ENCODE measurements at places on chromosomes 11 and 22.

- no peak for DNase-seq
Observed at GRCh38 chr11:116452461-116452860, 320.3 kb downstream of the BUD13 start.

- DNase-seq, result no peak
Observed at GRCh38 chr11:23236826-23237555, 376.7 kb upstream of the CCDC179 start.

- DNase-seq, result no peak
Observed at GRCh38 chr11:35611741-35612140, 6.5 kb upstream of the FJX1 start.

GRCh38 chr22:36274531-36274930, 21.6 kb downstream of the APOL1 start:
- no peak for DNase-seq

DNA sequence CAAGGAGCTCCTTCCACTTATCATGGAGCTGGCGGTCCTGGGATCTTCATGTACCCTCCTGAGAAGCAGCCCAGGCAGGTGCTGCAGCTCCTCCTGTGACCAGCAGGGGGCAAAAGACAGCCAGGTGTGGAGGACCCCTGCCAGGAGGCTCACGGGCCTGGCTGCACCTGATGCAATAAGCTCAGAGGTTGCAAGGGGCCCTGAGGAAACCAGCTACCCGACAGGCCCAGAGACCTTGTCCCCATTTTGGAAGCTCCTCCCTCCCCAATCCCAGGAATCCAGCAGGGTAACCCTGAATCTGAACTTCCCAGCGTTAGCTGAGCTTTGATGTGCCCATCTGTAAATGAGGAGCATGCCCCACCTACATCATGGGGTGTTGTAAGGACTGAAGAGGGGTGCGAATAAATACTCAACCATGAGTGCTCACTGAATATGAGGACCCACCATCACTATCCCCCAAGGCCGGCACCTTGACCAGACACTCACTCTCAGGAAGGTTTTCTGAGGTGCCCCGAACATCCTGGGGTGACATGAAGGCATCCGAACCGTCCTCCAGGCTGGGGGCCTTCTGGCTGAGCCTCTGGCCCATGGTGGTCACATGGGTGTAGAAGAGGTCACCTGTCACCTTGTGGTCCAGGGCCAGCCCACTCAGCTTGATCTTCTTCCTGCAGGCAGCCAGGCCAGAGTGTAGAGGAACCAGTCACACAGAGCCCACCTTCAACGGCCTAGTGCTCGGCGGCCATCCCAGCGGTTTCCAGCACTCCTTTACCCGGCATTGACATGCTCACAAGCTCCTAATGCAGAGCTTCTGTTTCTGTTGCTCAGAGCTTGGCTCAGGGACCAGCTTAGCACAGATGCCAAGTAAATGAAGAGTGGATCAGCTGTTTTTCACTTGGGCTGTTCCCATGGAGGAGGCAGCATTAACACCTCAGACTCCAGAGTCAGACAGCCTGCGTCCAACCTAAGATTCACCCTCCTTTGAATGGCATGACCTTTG, 21.7 kb downstream of the SLC43A1 start:
- DNase-seq, result peak; percentile 69

DNA sequence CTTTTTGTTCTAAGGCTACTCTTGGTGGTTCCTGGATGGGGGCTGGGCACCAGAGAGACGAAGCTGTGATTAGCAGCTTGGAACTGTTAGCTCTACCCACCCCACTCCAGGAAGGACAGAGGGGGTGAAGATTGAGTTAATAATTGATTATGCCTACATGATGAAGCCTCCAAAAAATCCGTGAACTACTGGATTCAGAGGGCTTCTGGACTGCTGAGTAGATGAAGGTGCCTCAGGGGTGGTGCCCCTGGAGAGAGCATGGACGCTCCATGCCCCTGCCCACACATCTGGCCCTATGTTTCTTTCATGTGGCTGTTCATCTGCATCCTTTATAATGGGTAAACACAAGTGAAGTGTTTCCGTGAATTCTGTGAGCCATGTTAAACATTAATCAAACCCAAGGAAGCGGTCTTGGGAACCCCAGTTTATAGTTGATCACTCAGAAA, 47.3 kb upstream of the CYP2D6 start:
- no peak for DNase-seq

DNA sequence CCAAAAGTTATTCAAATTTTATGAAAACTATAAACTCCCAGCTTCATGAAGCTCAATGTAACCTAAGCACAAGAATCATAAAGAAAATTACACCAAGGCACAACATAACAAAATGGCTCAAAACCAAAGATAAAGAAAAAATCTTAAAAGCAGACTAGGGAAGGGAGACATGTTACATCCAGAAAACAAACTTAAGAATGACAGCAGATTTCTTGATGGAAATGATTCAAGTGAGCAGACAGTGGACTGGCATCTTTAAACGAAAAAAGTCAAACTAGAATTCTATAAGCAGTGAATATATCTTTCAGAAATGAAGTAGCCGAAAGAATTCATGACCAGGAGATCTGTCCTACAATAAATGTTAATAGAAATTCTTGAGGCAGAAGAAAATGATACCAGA, 75.6 kb downstream of the SHANK2 start:
- DNase-seq, result no peak

DNA sequence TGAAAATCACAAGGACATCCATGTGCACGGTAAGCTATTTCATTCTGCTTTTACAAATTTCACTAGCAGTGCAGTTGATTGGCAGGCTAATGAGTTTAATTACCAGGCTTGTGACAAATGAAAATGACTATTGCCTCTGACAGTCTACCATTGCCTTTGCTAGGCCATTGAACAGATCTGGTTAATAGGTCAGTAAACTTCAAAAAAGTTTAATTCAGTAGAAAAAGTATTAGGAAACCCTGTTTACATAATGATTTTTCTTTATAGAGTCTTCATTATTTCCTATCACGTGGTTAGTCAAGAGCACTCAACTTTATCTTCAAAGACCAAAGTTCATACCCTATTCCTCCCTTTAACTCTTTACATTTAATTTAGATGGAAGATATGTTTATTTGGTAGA, 77.0 kb downstream of the PRMT3 start:
- no peak for DNase-seq

- no peak for DNase-seq
Observed at GRCh38 chr22:48152164-48152775, 1389.8 kb downstream of the TBC1D22A start.

- no peak for DNase-seq
Observed at GRCh38 chr11:27468209-27468994, 4.2 kb downstream of the LGR4 start.

Measured in stimulated activated CD4-positive, alpha-beta T cell treated with anti-CD3 and anti-CD28 coated beads, TNF-alpha, amount 100 ng/mL, for 4 hours (primary cell).